Activated T-cell treated with anti-CD3 and anti-CD28 coated beads for 1 hour (primary cell): ENCODE measurements at places on chromosomes 5 and 9.

DNA sequence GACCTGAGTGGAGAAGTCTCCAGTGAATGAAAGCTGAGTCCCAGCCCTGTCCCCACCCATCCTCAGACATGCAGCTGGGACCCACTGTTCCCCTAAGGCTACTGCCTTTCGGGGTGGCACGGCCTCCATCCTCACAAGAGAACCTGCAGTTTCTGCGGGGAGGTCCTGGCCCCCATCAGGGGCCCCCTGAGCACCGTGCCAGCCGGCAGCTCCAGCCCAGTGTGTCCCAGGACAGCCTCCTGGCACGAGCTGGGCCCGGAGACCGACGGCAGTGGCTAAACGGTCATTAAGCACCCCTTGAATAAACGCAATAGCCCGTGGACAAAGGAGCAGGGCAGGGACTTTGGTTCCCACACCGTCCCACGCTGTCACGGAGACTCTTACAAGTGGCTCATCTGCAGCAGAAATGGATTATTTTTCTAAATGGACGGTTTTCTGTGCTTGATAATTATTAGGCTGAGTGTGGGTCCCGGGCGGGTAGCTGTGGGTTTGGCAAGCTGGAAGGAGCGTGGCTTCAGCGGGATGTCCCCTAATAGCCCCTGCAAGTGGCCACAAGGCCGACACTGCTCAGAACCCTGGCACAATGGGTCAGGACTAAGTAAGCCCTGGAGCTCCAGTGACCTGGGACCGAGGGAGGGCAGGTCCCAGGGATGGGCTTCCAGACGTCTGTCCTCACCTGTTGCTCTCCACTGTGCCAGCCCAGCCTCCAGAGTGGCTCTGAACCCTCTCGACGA, 17.4 kb downstream of the FAM78A start:
- no peak for DNase-seq

DNA sequence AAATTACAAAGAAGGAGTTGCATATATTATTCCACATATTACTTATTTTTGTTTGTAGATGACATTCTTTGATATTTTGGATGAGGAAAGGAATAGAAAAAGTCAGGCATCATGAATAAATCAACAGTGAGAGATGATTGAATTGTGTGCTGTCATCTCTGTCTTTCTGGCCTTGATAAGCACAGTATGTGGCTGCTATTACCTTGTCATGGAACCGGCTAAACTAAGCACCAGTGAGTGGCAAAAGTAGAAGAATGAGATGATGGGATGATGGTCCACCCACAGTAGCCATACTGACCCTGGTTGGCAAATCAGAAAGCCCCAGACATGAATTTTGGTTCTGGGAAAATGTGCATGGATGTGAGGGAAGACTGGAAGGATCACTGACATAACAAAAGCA, 361.2 kb upstream of the DMAC1 start:
- DNase-seq: no peak

DNA sequence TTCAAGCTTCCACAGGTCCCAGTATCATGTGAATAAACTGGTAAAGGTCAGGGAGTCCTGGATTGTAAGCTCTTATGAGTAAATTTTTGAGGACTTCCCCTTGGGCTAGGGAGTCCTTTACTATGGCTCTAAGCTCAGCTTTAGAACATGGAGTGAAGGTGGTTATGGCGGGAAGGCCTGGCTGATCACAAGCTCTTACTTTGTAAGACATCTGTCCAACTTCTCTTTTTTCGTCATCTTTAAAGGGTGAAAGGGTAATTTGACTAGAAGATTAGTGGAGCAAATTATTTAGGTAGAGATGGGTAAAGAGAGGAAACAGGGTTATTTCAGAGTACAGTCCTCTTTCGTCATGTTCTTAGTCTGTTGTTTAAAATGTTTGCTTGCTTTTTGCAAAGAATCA, 155.4 kb downstream of the AOPEP start:
- DNase-seq: no peak

DNA sequence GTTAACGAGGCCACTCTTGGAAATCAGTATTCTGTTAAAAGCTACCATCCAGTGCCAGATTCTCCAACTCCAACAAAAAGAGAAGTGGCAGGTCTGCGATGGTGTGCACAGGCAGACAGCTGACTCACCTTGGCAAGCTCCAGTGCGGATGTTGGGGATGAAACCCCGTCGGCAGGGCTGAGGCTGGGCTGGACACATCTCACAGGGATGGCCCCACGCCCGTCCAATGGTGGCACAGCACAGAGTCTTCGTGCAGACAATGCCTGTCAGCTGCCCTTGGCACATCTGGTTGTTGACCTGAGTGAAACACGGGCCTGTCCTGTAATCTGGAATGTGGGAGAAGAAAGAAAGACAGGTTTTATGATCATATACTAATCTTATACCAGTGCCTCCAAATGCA, 73.4 kb downstream of the FBN2 start:
- DNase-seq: no peak

DNA sequence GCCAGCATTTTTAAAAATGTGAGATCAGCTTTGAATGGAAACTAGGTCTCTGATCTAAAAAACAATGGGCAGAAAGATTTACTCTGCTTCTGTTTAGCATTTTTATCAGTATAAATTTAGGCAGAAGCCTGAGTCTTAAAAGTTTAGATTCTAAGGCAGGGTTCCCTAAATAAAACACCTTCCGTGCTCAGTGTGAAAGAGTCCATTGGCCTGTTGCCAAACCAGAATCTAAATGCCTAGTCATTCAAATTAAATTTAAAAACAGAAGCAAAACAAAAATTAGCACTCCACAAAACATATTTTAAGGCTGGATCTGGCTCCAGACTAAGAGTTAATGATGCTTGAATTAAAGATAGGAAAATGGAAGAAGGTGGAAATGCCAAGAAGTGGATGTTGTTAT, 4.5 kb downstream of the TYRP1 start:
- no peak for DNase-seq

DNA sequence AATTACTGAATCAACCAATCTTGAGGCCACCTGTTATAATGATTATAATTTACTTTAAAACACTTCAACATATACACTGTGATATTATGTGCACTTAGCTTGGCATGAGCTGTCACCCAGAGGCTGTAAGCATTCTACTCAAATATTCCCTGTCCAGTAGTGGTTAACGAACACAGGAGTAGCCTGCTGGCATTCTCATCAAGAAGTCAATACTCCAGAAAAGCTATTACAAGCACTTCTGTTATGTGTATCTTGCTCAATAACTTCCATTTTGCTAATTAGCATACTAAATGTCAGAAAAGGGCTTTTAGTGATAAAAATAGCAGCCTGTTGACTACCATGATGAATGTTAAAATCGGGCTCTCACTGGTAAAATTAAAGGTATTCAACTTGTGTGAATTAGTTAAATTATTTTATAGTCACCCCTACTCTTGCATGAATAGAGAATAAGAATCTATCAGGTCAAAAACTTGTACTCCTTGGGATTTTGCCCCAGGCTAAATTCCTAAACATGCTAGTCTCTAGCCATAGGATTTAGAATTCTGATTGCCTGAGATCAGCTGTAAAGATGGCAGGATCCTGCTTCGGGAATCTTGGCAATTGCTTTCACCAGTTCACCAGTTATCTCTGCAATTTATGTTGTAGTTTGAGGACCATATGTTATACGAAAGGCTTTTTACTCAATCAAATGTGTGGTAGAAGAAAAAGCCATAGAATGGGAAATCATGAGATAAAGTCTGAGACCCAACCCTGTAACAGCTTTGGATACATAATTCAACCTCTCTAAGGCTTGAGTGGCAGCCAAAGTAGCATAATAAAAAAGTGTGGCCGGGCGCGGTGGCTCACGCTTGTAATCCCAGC, 43.4 kb upstream of the PAM start:
- DNase-seq: no peak

DNA sequence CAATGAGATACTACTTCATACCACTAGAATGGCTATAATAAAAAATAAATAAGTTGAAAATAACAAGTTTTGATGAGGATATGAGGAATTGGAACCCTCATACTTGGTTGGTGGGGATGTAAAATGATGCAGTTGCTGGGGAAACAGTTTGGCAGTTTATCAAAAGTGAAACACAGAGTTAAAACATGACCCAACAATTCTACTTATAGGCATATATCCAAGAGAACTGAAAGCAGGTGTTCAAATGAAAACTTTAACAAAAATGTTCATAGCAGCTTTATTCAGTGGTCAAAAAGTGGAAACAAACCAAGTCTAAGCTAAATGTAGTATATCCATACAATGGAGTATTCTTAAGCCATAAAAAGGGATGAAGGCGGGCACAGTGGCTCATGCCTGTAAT, 13.1 kb upstream of the LHFPL2 start:
- DNase-seq: no peak

DNA sequence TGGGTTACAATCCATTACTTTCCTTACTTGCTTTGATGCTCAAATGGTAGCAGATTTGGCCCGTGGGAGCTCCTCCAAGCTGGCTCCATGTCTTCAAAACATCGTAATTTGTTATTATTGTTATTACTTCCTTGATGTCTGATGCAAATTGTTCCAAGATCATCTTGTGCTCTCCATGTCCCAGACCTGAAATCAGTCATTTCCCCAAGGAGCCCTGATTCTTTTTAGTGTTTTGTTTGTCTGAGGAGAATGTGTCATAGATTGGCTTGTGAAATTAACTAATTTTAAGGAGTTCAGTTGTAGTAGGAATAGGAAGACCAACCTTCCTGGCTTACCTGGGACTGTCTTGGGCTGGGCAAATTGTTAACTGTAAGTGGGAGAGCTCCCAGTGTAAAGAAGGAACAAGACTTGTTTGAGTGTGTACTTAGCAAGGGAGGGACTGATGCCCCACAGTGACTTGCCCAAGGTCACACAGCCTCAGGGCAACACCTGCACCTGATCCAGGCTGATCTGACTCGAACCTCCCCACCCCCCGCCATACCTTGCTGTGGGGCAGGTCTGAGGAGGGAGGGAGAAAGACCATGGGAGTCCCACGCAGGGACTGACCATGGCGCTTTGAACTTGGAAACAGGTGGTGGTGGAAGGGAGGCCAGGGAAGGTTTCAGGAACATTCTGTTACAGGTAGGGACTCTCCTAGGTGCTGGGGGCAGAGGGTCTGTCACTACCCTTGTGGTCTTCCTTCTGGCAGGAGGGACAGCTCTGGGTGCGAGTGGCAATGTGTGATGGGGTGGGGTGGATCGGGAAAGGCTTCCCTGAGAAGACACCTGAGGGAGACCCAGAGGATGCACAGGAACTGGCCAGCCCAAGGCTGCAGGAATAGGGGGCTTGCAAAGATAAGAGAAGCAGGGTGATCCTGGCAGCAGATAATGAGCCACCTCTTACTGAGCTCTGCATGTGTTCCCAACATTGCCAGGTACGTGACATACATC, 2.7 kb upstream of the BICD2 start:
- DNase-seq: no peak

DNA sequence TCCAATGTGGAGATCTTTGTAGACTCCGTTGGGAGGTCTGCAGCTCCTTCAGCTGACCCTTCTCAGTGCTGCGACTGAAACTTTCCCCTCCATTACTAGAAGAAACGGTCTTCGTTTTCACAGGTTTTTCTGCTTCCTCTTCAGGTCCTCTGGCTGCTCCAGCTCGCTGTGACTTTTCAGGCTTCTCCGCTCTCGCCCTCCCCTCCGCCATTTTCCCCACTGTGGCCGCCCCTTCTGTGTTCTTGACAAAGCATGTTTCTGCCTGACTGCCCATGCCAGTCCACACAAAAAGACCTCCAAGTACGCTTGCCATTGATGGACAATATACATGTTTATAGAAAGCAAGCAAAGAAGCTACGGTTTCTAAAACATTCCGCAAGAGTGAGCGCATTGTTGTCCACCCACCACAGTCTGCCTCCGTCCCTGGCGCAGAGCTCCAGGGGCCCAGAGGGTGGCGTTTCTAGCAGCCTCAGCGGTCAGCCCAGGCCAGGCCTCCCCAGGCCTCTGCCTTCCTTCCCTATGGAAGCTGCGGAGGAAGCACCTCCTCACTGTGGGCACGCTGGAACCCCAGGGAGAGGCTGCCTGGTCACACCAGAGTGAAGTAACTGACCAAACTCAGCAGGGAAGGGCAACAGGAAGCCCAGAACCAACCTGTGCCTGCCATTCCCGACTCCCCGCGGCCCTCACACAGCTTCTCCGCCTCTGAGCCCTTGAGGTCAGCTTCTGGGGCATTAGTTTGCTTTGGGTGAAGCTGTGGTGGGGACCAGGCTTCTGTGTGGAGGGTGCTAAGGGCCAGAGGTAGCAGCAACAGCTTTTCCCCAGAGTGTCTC, 19.9 kb upstream of the S1PR3 start:
- DNase-seq: no peak

DNA sequence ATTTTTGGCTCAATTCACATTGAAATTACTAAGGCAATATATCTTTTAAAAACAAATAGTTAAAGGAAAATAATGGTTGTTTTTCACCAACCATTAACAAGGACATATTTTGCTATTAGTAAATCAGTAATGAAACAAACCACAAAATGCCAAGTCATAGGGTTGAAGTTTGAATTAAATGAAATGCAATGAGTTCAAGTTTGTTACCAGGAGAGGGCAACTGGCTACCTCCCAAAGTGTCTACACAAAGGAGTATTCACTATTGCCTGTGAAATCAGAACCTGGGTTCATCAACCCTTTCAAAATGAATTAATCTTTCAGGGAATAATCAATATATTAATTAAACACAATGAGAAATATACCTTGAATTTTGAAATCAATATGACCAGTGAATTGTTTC, 138.4 kb upstream of the DMRTA1 start:
- no peak for DNase-seq
